A549 (cell line): ENCODE measurements at places on chromosomes 6 and 20. TPM values are rescaled to one million over a fixed set of nuclear protein-coding genes. Genes with fewer than 3 reads are reported as not detected.

DNA sequence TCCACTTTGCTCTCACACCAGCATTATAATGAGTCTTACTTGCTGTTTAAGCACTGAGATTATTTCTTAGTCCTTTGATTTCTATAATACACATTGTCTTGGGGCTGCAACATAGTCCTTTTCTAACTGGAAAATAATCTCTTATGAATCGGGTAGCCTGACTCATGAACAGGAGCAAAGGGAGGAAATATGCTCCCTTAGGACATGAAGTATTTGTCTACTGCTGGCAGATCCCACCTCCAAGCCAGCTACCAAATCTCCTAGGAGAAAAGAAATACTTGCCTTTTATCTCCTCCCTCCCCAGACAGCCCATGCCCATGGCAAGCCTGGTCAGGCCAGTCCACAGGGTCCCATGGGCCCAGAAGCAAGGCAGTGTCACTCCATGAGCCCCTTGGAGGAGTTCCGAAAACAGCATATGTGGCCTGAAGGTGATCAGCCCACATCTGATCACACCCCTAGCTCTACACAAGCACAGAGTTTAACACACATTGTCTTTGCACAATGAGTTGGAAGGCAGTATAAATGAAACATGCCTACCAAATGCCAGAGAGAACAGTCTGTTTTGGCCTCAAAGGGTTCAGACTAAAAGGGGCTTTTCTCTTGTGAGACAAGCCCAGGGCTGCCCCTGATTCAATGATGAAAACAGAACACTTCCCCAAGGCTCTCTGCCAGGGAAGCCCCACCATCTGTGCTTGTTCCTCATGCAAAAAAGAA, 37.1 kb upstream of the SLC4A11 start:
- no peak for DNase-seq

GRCh38 chr6:3228771-3229565, 1.5 kb upstream of the TUBB2B start:
- DNase-seq: no peak

DNA sequence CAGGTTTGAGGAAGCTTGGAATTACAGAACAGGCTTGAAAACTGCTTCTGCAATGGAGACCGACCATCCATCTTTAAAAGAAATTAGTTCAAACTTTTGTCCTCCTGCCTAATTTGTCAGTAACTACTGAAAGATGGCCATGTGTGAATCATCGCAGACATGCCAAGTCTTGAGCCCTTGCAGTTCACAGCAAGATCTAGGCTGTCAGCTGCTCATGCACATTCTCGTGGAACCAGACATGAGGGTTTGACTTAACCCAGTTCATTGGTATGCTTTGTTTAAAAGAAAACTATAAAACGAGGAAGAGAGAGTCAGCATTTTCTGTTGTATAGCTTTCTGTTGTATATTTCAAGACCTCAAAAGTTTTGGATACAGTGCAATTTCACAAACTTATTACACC, 74.0 kb upstream of the SAMD5 start:
- no peak for DNase-seq

The FNDC1 gene
- polyA plus RNA-seq: 0.01 to 0.04 TPM in 2 of 3 replicates, not detected in the other
